ENCODE measurements at places on chromosomes 1 and 21. TPM values are rescaled to one million over a fixed set of nuclear protein-coding genes. Genes with fewer than 3 reads are reported as not detected.

GRCh38 chr1:91787919-91788318 lies 98.0 kb downstream of the TGFBR3 start:
- no peak for DNase-seq

GRCh38 chr1:58745117-58745516 lies 38.7 kb downstream of the JUN start:
- DNase-seq = no peak

DNA sequence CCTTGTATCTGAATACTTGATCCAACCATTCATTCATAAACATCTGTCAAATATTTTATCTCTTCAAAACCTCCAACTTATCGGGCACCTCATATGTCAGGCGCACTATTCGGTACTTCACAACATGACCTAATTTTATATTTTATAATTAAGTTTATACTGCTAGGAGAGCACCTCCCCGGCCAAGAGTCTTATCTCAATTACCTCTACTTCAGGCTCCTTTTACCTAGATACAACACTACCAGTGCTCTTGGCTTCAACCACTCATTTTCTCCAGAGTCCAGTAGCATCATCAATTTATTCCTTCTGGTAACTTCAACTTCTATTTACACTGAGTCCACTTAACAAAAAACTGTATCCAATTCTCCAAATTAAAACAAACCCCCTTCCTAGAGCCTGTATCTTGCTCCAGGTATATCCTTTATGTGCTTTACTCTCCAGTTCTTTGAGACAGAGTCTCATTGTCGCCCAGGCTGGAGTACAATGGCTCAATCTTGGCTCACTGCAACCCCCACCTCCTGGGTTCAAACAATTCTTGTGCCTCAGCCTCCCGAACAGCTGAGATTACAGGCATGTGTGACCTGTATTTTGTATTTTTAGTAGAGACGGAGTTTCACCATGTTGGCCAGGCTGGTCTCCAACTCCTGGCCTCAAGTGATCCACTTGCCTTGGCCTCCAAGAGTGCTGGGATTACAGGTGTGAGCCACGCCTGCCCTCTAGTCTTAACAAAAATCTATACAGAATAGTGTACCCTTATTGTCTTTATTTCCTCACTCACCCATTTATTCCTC lies 18.8 kb downstream of the GPBP1L1 start:
- no peak for DNase-seq

DNA sequence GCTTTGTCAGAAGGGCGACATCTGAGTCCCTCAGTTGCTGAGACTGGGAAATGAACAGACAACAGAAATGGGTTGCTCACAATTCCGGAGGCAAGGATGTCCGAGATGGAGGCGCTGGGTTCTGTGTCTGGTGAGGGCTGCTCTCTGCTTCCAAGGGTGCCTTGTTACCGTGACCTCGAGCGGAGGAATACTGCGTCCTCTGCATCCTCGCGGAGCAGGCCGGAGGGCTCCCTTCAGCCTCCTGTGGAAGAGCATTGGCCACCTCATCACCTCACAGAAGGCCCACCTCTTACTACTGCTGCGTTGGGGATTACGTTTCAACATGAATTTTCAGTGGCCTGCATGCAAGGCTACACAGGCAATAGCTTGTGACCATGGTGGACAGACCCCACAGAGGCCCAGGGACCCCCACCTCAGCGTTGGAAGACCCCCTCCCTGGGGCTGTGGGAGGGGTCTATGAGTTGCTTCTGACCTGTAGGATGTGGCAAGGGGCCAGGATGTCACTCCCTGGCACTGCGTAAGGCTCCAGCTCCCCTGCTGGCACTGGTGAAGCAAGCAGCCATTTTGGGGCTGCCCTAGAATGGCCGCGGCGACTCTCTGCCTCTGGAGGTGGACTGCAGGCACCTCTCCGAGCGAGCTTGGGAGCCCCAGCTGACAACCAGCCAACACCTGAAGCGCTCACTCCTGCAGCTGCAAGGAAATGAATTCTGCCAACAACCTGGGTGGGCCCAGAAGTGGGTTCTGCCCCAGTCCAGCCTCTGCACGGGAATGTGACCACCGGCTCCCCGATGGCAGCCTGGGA lies 36.3 kb upstream of the COL6A1 start:
- DNase-seq = no peak

DNA sequence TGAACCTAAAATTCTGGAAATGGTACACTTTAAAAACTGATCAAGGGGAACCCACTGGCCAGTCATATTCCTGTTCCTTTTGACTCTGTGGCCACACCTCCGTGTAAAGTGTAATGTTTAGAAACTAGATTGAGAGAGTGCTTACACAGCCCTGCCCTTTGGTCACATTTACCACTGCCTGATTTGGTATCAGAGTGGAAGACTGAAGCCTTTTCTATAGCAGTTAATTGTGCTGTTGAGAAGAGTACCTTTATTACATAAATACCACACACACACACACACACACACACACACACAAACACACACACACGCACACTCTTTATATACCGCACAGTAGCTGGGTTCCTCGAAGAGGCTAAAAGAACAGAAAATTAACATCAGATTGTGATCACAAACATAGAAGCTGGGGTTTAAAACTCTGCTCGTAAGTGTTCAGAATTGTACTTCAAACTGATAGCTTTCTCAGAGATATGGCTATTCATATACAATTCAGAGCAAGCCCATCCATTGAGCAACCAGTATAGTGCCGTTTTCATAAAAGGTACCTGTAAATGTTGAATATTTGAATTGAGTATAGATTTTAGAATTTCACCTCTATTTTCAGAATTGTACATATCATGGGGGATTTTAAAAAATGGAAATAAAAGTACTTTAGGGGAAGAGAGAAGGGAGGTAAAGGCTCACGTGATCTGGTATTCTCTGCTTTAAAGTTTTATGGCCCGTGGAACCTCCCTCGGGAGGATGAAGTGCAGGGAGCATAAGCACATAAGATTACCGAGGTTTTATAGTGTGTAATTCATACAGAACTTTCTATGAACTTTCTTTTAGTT lies 37.5 kb downstream of the CAMTA1 start:
- no peak for DNase-seq

DNA sequence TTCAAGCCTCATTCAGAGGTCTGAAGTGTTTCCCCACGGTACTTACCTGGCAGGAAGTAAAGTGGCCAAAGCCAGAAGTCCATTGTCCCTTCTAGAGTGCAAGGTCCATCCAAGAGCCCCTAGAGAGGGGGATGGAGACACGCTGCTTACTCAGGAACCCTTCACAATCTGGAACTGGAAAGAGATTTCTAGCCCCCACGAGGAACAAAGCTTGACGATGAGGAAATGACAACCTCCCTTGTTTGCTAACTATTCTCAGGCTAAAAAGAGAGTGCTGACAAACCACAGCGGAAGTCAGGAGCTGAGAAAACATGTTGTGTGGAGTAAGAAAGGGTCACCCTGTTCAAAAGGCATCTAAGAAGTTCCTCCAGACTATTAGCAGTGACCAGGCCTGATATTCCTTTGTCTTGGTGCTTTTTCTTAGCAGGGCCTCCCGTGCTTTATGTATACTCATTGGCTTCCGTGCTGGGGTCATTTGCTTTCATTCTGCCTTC lies at the start of gene FCMR:
Gene FCMR (minus strand): TSS at position 170 of the 494 bp plus-strand sequence. CDS start 87 bp downstream, at position 83.
- DNase-seq = no peak

GRCh38 chr1:171550050-171550449 lies 64.7 kb downstream of the PRRC2C start:
- DNase-seq = no peak

GRCh38 chr1:220012259-220012658 lies 34.0 kb downstream of the EPRS1 start:
- DNase-seq = no peak

DNA sequence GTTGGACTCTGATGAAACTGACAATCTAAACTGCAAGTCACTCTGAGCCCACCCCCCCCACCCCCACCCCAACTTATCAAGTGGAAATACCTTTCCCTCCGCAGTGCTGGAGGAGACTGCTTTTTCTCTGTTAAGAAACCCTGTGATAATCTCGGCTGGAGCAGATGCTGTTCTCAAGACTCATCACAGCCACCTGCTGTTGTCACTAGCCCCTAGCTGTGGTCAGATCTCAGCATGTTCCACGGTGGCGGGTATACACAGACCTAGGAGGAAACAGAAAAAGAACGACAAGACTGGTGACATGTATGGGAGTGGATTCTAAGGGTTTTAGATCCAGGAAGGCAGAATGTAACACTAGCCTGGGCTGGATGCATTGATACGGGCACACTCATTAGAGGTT lies 2.3 kb downstream of the ACTL8 start:
- no peak for DNase-seq

DNA sequence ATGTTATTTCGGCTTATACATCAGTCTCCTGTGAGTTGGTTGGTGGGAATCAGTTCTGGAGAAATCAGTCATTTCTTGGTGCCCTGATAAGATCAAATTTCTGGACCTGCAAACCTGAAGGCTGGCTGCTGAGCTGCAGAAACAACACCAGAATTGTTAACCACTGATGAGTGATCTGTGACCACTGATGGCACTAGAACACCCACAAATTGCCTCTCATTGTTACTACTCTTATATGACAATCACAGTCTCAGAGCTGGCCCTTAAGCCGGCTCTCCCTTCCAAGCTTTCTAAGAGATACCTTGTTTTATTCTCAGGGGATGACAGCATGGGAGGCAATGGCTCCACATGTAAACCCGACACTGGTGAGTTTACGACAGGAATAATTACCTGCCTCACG lies 1.9 kb downstream of the C1orf162 start:
- DNase-seq = no peak

DNA sequence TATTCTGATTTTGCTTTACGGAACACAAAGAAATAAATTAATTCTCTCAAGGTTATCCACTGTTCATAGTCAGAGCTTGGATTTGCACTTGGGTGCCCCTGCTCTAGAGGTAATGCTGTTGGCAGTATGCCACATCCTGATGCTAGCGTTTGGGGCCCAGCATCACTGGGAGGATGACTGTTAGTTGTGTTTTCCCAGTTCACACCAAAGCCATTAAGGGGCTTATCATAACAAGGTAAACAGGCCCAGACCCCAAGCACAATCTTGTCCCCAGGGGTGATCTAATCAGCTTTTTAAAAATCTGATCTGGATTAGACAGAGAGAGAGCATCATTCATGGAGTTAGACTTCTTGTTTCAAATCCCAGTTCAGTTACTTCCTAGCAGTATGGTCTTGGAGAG lies 60.2 kb upstream of the PBX1 start:
- no peak for DNase-seq

FCRL5 gene
- 0.32 TPM for total RNA-seq

GRCh38 chr1:151888972-151889570 lies 20.2 kb downstream of the THEM4 start:
- no peak for DNase-seq

GRCh38 chr1:112711670-112712069 lies 3.5 kb downstream of the PPM1J start:
- DNase-seq = no peak

DNA sequence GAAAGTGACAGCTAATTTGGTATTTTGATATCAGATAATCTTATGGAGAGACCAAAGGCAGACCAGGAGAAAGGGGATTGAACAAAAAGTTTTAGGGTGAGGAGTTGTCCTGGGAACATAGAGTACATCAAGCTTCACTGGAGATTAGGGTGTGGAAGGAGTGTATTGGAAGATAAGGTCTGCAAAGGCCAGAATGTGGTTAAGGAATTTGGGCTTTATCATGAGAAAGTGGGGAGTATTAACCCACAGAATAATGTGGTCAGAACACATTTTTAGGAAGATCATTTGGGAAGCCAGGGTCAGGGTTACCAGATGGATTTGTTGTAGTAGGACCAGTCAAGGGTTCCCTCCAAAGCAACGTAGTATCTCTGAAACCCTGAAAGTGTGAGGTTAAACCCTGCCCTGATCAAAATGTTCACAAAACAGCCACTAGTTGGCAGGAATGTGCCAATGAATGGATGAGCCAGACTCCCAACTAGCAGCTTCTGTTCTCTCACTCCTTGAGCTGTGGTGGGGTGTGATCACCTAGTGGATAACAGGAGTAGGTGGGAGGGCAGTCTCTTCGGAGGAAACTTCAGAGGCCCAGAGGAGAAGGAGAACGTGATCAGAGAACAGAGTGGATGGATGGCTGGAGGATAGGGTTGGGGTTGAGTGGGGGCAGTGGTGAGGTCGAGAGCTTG lies 35.8 kb downstream of the SLC2A1 start:
- no peak for DNase-seq

GRCh38 chr1:54122135-54122751 lies 30.6 kb downstream of the CDCP2 start:
- no peak for DNase-seq

DNA sequence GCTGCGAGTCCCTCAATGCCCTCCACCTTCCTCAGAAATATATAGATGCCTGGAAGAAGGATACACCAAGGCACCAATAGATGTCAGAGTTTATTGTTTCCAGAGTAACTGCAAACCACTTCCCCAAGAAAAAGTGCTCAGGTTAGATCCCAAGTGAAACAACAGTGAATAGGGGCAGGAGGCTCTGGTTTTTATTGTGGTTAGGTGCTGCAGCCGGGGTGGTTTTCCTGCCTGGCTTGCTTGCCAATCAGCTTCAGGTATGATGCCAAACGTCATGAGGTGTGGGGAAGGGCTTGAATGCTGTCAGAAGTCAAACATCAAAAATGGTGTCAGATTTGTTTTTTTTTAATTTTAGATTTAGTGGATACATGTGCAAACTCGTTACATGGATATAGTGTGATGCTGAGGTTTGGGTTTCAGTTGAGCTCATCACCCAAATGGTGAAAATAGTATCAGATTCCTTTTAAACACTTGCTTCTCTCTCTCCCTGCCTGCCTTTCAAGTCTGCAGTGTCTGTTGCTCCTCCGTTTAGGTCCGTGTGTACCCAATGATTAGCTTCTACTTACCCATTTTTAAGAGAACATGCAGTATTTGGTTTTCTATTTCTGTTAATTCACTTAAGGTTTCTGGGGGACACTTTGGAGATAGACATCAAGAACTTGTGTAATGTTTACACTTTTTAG lies 1317.0 kb downstream of the MRPL39 start:
- DNase-seq = no peak

DNA sequence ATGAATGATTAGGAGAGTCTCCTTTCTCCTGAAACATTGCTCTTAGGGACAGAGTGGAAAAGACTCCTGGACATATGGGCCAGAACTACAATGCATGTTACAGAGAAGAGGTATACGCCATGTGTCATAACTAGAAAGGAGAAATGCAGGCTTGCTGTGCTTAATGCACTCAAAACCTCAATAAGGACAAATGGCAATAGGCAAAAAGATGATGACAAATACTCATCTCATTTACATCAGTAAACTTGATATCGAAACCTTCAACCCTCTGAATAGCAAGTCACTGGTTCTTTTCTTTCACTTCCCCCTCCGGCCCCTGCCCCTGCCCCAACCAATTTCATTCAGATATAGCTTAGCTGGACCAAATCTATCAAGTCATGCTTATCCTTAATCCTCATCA lies 1.9 kb upstream of the GPR88 start:
- DNase-seq = no peak

PIAS3 gene
- 19.2 TPM for total RNA-seq

DMBX1 gene
- total RNA-seq = not detected
